ENCODE measurements at places on chromosomes 3 and 15.

DNA sequence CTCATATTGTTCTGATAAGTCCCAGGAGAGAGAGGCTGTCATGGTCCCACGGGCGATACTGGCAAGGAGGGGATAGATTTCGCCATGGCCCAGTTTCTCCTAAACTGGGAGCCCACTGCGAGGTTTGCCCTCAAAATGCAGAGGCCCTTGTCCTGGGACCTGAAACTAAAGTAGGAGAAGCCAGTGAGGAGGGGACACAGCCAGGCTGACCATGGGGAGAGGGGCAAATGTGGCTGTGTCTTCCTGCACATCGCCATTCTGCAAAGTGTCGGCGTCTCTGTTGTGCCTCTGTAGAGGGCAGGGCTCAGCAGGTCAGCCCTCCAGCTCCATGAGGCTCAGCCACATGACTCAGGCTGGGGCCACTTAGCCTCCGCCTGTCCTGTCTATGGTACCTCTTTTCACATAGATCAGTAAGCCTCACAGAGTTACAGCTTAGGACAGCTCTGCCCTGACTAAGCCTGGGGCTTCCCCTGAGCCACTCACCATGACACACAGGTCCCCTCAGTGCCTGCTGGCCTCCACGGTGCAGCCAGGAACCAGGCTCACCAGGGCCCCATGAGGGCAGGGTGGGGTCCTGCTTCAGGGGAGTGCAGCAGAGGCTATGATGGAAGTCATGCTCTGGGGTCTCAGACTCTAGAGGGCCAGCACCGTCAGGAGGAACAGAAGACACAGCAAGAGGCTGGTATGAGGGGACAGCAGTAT is 28.6 kb upstream of the PLXNA1 start:
- DNase-seq, result no peak

DNA sequence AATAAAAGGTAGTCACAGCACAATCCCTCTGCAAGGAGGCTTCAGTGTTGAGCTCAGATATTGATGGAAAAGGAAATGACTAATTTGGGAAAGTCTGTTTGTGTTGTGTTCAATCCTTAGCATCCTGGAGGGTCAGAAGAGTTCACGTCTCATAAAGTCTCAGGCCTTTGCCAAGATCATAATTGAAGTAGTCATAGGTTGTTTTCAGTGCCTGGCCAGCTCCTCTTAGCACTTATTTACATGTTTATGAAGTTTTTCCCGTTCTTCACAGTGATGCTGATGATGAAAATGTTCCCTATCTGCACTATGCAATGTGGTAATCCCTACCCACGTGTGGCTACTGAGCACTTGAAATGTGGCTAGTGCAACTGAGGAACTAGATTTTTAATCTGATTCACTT is 61.6 kb upstream of the TGFBR2 start:
- peak; percentile 57 for DNase-seq

DNA sequence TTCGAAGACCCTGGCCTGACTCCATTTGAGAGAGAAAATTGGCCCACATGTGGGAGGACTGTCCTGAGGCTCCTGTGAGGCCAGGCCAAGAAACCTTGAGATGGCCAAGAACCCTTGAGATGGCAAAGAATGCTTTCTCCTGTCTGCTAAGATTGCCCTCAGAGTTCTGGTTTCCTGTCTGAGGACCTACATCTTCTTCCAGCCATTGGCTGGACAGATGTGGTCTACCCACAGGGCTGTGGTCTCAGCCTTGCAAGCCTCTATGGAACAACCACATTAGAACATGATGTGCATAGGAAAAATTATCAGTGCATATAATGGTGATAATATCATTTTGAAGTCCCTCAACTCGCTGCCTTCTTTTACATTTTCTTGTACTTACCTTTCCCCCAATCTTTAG is 10.8 kb upstream of the RASA2 start:
- DNase-seq, result no peak

- DNase-seq, result no peak
Observed at GRCh38 chr3:11053926-11054503, 61.5 kb downstream of the SLC6A1 start.

- peak; percentile 46 for DNase-seq
Observed at GRCh38 chr15:90037511-90037860, 36.4 kb downstream of the ZNF710 start.

DNA sequence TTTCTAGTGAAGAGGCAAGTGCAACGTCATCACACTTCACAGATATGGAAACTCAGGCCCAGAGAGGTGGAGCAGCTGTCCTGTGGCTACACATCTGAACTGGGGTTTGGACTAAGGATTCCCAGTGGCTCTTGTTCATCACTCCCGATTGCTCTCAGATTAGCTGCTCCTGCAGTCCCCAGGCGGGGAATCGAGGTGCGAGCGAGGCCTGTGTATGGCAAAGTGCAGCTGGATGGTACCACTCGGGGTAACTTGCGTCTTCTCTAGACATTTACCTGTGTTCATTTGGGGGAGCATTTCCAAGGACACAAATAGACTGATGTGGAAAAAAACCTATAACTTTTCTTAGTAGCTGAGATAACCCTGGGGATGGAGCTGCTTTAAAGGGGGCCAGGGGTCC is 45.9 kb upstream of the TRPM1 start:
- no peak for DNase-seq

DNA sequence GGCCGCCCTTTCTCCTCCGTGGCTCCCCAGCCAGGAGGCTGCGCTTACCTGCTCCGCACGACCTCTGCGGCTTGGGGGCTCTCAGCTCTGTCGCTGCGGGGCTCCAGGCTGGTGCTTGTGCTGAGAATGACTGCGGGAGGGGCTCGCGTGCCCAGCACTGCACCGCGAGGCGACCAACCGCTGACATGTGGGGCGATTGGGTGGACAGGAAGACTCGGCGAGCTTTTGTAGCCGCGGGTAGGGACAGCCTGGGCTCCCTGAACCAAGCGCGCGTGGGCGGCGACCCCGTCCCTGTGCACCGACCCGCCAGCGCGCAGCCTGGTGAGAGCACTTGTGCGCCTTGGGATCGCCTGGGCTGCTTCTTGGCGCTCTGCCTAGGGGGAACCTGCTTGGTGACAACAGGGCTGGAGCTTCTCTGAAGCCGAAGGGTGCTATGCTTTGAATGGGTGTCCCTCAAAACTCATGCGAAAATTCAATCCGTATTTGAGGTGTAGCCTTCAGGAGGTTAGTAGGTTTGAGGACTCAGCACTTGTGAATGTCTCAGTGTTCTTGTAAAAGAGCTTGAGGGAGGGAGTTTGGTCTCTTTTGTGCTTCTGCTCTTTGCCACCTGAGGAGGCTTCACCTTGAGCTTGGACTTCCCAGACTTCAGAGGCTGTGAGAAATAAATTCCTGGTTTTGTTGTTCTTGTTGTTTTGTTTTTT is 50.4 kb downstream of the IL12A start:
- DNase-seq, result peak; percentile 2

- DNase-seq, result peak; percentile 42
Observed at GRCh38 chr3:88142094-88142624, 7.6 kb upstream of the C3orf38 start.

GRCh38 chr15:77657634-77658238 is 25.0 kb upstream of the LINGO1 start:
- DNase-seq, result peak; percentile 33

DNA sequence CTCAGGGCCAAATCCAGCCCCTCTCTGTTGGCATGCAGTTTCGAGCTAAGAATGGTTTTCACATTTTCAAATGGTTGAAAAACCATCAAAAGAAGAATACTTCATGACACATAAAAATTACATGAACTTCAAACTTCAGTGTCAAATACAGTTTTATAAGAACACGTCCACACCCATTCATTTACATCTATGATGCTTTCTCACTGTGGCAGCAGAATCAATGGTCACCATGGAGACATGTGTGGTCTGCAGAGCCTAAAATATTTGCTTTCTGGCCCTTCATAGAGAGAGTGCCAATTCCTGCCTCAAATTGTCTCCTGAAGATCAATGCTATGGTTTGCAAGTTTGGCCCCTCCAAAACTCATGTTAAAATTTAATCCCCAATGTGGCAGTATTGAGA is 405.8 kb downstream of the OCA2 start:
- DNase-seq, result no peak
